ENCODE measurements at places on chromosomes 3 and 15.

DNA sequence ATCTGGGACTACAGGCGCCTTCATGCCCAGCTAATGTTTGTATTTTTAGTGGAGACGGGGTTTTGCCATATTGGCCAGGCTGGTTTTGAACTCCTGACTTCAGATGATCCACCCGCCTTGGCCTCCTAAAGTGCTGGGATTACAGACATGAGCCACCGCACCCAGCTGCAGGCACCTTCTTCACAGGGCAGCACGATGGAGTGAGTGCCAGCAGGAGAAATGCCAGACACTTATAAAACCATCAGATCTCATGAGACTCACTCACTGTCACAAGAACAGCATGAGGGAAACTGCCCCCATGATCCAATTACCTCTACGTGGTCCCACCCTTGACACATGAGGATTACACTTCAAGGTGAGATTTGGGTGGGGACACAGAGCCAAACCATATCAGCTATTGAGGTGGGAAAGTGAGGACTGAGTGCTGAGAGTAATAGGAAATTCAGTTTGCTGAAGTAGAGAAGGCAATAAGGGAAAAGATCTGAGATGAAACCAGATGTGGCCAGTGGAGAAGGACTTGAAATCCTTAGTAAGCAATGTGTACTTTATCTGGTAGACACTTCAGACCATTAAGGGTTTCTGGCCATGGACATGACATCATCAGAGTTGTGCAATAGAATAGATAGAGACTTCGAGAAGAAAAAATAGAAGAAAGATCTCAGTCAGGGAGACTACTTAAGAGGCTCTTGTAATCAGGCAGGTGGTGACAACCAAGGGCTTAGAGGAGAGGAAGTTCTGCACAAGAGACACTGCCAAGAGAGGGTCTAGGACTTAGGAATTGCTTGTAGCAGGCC is 18.1 kb upstream of the ATP13A5 start:
- no peak for ATAC-seq

DNA sequence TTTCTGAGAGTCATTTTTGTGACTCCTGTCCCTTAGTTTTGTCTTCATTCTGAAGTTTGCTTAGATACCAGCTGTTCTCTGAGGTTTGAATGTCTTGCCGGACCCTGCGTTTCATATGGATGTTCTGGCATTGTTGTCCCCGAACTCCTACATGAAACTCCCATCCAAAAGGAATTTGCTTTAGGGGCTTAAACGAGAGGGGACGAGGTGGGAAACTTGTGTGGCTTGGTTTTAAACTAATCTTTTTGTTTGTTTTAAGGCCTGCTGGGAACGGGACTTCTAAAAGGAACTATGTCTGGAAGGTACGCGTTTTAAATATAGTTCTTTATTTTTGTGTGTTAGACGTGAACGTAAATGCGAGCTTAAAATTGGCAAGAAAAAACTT is 679 bp downstream of the RPL35A start:
- ATAC-seq: no peak

GRCh38 chr15:68211656-68212320 is 6.7 kb upstream of the CALML4 start:
- no peak for ATAC-seq

DNA sequence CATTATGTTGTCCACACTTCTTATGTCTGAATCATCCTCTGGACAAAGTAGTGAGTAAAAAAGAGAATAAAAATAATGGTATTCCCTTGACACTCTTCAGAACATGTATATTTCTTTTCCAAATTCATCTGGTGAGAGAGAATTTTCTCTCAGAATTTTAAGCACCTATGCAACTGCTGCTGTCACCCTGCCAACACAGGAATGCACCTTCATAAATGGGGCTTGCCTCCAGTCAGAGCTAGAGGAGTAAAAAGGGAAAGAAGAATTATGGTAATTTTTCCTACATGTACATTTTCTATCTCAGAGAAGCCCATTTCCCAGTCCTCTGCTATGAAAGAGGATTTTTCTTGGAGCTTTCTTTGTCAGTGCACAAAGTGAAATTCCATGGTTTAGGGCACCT is 92.2 kb upstream of the ALCAM start:
- ATAC-seq: no peak

DNA sequence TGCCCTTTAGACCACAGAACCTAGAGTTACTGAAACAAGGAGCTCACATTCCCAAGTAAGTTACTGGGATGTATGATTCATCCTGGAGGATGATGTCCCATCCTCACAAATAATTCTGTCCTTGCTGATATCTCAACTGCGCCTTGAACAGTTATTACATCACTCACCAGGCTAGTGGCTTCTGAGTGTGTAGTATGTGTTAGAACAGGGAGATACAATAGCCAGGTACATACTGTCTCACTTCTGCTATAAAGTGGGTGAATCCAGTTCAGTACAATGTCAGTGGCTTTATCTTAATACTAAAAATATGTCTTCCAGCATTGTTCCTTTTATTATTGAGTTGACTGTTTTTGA is 483.2 kb upstream of the FRG2C start:
- ATAC-seq: no peak

DNA sequence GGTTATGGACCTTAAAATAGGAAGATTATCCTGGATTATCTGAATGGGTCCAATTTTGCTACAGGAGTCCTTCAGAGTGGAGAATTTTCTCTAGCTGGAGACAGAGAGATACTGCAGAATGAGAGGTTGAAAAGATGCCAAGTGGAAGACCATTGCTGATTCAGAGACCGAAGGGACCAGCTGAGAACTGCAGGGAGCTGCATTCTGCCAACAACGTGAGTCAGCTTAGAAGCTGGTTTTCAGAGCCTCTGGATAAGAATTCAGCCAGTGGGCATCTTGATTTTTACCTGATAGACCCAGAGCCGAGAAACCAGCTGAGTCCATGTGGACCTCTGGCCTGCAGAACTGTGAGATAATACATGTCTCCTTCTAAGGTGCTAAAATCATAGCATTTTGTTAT is 234.0 kb downstream of the NR2F2 start:
- no peak for ATAC-seq

DNA sequence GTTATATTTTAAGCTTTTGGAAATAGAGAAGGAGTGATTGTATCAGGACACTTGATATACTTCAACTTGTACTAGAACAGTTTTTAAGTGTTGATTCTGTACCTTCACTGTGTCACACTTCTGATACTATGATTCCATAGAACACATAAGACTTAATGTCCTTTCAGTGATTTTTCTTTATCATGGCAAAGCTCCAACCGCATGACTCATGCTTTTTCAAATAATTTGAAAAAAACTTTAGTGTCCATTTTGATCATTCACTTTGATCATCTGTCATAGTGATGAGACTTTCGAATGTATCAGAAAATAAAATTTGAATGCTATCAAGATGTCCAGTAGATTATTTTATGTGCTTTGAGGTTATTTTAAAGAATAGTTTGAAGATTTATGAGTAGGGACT is 32.0 kb downstream of the AP4E1 start:
- ATAC-seq: no peak

- no peak for ATAC-seq
These were observed 407.3 kb downstream of the TBL1XR1 start for GRCh38 chr3:176789947-176790346.

GRCh38 chr15:34472947-34473346 is 35.3 kb upstream of the GOLGA8A start:
- no peak for ATAC-seq

DNA sequence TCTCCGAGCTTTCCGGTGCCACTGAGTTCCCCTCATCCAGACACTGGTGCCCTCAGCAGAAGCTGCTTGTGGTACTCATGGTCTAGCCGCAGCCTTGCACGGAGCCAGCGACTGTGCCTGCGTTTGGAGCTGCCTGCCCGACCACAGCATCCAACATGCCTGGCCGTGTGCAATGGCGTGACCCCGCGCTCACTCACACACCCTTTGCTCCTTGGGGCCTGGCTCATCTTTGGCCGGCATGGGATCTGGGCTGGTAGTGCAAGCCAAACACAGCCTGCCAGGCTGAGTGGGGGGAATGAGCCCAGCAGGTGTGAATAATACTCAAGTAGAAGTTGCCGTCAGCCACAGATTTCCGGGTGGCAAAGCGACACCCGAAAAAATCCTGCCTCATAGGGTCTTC is 1178.7 kb upstream of the GBE1 start:
- ATAC-seq: no peak

DNA sequence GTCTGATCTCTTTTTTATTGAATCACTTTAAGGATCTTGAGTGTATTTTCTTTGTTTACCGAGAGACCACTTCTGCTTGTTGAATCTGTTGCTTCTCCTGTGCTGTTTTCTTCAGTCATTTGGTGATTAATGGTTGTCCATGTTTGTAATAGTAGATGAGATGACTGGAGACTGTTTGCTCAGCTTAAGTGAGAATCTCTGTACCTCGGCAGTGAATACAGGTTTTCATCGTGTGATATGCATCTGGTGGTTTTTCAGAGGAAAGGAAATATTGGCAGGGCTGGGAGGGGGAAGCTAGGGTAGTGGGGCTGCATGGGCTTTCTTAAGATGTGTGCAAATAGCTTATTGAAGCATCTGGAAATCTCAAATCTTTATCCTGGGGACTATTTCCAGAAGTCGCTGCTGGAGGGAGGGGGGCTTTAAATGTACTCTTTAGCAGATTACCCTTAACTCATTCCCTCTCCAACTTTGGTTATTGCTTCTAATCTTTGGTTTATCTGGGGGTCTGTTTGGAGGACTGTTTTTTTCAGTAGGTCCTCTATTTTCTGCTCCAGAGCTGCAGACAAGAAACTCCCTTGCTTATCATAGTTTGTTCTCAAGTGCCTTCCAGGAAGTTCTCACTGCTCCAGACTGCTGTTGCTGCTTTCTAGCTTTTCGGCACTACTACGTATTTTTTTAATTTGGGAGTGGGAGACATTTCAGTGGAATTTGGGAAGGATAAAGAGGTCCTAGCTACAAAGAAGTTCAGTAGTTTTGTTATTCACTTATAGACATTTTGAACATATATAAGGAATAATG is 19.4 kb downstream of the CMTM8 start:
- ATAC-seq: no peak

GRCh38 chr3:59572106-59572505 is 522.3 kb upstream of the CFAP20DC start:
- no peak for ATAC-seq

GRCh38 chr3:150544726-150545125 is 1.6 kb downstream of the SERP1 start:
- no peak for ATAC-seq

GRCh38 chr3:129663045-129663446 is 56.6 kb upstream of the PLXND1 start:
- ATAC-seq: no peak

DNA sequence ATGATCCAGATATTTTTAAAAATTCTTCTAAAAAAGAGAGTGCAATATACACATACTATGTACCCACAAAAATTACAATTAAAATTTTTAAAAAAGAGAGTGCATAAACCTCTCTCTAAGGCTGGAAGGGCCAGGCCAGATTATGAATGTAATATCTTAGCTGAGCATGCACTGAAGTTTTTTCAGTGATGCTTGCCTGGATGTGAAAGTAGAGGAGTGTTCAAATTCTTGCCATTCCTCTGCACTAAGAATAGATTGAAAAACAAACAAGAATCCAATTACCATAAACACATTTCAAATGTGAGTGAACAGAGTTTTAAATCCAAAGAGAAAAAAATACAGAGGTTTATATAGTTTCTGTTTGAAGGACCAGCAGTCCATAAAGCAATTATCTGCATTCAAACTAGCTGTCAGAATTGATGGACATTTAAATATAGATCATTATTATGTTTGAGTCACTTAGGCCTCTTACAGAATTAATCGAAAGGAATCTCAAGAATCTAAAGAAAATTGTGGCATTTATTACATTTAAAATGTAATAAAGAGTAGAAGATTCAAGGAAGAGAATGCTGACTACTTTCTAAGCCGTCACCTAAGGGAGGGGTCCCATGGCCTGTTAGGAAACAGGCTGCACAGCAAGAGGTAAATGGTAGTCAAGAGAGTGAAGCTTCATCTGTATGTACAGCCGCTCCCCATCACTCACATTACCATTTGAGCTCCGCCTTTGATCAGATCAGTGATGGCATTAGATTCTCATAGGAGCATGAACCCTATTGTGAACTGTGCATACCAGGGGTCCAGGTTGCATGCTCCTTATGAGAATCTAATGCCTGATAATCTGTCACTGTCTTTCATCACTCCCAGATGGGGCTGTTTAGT is 159.3 kb upstream of the MDFIC2 start:
- no peak for ATAC-seq

GRCh38 chr15:47756872-47757271 is 39.6 kb downstream of the SEMA6D start:
- no peak for ATAC-seq

- no peak for ATAC-seq
These were observed 24.6 kb downstream of the TMCC1 start for GRCh38 chr3:129868912-129869311.

DNA sequence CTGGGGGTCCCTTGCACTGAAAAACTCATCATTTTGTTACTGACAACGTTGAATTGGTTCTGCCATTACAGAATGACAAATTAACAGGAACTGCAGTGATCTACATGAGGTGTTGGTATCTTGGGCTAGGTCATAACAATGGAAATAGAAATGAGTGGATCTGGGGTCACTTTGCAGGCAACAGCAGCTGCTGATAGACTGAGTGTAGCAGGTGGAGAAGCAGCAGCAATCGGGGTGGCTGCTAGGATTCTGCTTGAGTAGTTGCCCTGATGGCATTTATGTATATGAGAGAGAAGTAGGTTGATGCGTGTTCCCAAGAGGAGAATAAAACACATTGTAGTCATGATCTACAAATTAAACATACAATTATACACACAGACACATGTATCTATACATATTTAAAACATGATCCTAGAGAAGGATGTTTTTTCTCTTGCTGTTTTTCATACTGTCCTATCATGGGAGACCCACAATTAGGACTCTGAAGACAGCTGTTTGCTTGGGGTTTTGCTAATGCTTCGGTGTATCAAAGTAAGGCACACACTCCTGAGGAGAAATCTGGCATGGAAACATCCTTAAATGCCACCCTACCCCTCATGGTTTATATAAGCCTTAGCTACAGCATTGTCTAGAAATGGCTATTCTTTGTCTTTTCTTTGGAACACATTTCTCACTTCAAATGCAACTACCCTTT is 15.8 kb upstream of the THBS1 start:
- ATAC-seq: no peak

- no peak for ATAC-seq
These were observed 49.6 kb downstream of the SMAD3 start for GRCh38 chr15:67114846-67115585.

GRCh38 chr3:32492684-32493436 is 9.8 kb downstream of the CMTM6 start:
- ATAC-seq: no peak

GRCh38 chr3:113136071-113136470 is 75.3 kb upstream of the BOC start:
- ATAC-seq: no peak

GRCh38 chr3:48536785-48537184 is 19.8 kb downstream of the PFKFB4 start:
- no peak for ATAC-seq

DNA sequence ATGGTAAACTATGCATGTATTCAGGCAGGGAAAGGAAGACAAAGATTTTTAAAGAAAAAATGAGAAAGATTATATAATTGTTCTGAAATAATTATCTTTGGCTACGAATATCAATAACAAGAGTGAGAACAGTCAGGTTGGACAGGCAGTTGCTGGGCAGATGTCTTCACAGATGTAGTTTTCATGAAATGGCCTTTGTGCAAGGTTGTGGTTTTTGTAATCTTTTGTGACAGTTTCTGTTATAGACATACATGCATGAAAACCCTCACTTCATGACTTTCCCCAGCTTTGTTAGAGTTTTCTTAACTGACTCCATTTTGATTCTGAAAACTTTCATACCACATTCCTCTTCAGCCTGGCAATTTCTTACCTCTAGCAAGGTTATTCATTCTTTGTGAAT is 34.9 kb upstream of the SLC25A36 start:
- no peak for ATAC-seq

- ATAC-seq: no peak
These were observed 159.5 kb downstream of the CHSY1 start for GRCh38 chr15:101092156-101092866.

- peak; percentile 21 for ATAC-seq
These were observed 1.5 kb downstream of the CEP63 start for GRCh38 chr3:134487406-134487805.
